NCI-H1417 (cell line): ENCODE measurements at places on chromosomes 4 and X.

DNA sequence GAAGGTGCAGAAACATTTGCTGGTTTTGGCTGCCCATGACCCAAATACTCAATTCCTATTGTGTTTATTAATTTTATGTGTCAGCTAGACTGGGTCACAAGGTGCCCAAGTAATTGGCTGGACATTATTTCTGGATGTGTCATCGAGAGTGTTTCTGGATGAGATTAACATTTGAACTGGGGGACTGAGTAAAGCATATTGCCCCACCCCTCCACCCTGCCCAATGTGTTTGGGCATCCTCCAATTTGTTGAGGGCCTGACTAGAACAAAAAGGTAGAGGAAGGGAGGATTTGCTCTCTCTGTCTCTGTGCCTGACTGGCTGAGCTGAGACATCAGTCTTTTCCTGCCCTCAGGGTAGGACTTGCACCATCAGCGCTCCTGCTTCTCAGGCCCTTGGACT is 29.7 kb upstream of the LCORL start:
- DNase-seq: no peak

DNA sequence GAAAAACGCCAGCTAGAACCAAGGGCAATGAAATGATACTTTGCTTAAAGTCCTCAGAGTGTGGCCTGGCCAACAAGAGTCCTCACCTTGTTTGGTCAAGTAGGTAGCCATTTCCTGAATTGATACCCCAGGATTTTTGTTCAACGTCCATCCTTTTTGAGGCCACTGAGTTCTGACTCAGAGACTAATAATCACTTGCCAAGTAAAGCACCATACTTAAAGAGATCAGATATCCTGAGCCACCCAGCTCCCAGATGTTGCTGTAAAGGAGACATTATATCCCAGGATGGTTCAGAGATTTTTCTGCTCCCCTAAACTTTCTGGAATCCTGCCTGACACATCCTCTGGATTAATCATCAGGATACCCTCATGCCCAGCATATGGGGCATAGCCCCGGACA is 190.9 kb downstream of the RAP1GDS1 start:
- DNase-seq: no peak

- no peak for DNase-seq
Observed at GRCh38 chrX:41917517-41917916, 5.8 kb downstream of the CASK start.

GRCh38 chr4:26985873-26986272 is 125.2 kb downstream of the STIM2 start:
- DNase-seq: no peak

- DNase-seq: no peak
Observed at GRCh38 chr4:73258436-73258685, 237 bp downstream of the ANKRD17 start.

GRCh38 chrX:122565952-122566351 is 618.1 kb upstream of the GRIA3 start:
- DNase-seq: no peak

DNA sequence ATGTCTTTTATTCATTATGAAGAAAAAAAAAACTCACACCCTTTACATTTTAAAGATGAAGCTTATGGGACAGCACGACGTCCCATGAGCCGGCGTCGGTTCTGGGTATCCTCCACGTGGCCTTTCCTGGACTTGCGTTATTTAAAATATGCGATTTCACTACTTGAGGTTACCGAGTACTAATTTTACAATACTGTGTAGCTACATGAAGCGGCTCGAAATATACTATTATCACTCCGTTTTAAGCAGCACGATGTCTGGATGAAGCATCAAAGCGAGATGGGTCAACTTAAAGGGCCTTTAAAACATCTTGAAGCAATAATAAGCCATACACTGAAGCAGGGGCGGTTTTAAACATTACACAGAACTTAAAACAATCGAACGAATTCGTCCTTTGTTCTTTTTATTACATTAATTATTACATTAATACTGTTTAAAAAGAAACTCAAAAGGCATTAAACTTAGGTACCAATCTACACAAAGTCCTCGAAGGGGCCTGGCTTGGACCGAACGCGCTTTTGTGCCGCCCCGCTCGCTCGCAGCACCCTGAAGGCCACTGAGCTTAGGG is 1.4 kb upstream of the KLF3 start:
- peak; percentile 66 for DNase-seq

- DNase-seq: no peak
Observed at GRCh38 chr4:138562544-138562991, 320.4 kb upstream of the SLC7A11 start.

DNA sequence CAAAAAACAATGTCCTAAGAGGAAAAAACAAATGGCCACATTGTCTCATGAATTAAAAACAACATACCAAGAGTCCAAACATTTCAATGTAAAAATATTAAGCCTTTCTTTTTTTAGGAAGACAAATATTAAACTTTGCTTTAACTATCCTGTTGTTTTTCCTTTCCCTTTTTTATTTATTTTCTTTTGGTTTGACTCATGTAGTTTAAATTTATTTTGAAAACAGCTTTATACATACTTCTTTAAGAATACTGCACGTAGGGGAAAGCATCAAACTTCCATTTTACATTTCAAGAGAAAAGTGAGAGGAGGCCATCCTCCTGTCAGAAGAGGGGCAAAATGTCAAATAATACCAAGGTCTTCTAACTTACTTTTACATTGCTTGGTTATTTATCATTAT is 8.7 kb downstream of the GAB1 start:
- DNase-seq: no peak

- DNase-seq: peak; percentile 60
Observed at GRCh38 chr4:84110040-84110439, 389.1 kb downstream of the NKX6-1 start.

- DNase-seq: no peak
Observed at GRCh38 chr4:93320356-93320755, 508.2 kb upstream of the ATOH1 start.

DNA sequence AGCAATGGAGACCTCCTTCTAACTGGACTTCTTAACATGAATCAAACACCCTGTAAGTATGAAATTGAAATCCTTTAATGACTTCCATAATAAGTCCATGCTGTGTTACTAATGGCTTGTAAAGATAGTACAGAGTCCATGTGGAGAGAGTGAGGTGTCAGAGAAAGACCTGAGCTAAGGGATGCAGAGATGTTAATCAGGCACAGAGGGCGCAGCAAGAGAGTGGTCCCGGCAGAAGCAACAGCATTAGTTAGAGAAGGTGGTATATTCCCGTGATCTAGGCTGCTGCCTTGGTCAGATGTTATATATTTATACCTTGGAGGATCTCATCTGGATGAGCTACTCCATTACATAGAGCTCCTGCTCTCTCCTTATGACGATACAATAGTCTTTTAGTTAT is 295.3 kb downstream of the LDB2 start:
- DNase-seq: no peak

GRCh38 chr4:40197879-40198689 is 1.3 kb downstream of the RHOH start:
- no peak for DNase-seq

- no peak for DNase-seq
Observed at GRCh38 chrX:567891-568290, 62.7 kb upstream of the SHOX start.

DNA sequence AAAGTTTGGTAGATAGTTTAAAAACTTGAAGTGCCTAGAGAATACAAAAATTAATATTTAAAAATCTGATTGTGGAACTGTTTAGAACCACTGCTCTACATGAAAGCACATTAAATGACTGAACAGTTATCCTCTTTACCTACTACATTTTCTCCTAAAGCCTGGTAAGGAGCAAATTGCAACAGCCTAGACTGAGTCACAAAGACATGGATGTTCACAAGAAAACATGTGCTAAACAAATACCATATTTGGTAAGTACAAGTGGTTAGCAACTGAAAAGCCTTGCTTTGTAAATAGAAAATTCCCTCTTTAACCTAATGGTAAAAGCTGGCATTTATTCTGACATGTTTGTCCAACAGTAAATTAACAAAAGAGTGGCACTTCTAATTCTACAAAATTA is 203.1 kb downstream of the FBXO8 start:
- no peak for DNase-seq

DNA sequence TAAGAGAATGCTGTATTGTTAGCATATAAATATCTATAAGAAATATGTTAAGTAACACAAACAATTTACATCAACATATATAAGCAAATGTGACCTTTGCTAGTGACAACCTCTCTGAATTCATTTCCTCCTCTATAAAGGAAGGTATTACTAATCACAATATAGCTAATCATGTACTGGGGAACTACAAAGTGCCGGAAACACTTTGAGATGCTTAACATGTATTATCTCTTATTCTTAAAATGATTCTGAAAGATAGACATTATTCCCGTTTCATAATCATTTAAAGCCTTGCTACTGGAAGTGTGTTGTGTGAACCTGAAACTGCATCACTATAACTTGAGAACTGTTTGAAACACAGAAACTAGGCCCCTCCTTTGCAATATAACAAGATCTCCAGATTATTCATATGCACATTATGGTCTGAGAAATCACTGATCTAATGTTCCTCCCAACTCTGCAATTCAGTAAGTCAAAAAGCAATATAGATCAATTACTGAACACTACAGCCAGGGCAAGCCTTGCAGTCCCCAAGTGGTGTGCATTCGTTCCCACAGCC is 54.0 kb downstream of the KLHL8 start:
- DNase-seq: no peak

DNA sequence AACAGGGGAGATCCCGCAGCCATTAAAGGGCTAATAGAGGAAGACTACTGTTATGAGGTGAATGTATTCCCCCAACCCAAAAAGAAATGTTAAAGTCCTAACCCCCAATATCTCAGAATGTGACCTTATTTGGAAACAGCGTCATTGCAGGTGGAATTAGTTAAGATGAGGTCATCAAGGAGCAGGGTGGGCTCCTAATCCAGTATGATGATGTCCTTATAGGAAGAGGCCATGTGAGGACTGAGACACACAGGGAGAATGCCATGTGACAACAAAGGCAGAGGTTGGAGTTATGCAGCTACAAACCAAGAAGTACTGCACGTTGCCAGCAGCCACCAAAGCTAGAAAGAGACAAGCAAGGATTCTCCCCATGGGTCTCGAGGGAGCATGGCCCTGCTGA is 14.3 kb downstream of the SPP1 start:
- no peak for DNase-seq

GRCh38 chrX:99421796-99422195 is 988.3 kb downstream of the PCDH19 start:
- no peak for DNase-seq

DNA sequence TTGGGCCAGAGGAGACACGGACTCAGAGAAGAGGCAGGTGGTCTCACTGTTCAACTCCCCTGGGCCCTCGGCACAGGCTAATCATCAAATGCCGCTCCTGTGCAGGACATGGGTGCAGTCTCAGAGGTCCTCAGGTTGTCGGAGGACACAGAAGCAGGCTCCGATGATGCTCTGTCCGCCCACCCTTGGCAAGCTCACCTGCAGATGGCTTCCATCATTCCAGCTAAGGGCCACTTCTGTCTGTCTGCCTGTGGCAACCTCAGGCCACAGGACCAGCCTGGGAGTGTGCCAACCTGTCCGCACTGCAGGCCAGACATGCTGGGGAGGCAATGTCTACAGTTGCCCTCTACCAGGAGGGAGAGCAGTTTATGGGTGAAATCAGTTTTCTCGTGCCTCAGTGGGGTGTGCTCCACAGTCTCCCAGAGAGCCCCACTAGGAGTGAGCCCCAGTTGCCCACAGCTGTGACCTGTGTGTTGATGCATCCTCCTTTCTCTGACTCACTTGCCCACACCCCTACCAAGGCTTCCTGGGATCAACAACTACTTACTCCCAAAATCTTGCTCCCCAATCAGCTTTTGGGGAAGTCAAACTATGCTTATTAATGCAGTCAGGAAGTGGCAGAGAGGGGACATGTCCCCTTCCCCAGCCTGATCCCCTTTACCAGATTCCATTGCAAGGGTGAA is 55.9 kb downstream of the HTRA3 start:
- DNase-seq: no peak

DNA sequence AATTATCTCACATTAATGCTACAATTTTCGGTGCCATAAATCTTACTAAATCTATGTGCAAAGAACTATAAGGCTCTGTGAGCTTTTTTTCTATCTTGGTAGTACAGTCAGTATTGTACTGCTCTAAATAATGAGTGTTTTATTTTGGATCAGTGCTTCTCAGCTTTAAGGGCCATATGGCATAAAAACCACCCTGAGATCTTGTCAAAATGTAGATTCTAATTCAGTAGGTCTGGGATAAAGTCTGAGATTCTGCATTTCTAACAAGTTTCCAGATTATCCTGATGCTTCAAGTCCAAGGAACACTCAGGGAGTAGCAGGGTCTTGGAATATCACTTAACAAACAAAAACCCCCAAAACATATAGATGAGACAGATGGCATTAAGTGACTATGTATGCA is 486.5 kb downstream of the GRXCR1 start:
- DNase-seq: no peak

- peak; percentile 78 for DNase-seq
Observed at GRCh38 chr4:15149839-15150592, 147.7 kb downstream of the CPEB2 start.

DNA sequence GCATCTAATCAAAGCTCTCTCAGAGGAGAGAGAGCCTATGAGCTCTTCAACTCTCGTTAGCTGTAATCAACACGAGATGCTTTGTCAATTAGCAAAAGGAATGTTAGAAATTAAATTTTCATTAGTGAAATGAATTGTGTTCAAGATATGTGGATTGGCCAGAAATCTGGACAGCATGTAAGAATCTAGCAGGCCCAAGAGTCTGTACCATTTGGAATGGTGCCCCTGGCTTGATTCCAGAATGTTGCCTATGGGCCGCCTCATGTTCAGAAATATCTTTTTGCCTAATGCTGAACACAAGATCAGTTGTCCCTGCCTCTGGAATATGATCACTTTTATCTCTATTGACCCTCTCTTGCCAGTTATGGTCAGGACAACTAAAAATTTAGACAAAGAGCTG is 88.2 kb downstream of the RBM46 start:
- no peak for DNase-seq

DNA sequence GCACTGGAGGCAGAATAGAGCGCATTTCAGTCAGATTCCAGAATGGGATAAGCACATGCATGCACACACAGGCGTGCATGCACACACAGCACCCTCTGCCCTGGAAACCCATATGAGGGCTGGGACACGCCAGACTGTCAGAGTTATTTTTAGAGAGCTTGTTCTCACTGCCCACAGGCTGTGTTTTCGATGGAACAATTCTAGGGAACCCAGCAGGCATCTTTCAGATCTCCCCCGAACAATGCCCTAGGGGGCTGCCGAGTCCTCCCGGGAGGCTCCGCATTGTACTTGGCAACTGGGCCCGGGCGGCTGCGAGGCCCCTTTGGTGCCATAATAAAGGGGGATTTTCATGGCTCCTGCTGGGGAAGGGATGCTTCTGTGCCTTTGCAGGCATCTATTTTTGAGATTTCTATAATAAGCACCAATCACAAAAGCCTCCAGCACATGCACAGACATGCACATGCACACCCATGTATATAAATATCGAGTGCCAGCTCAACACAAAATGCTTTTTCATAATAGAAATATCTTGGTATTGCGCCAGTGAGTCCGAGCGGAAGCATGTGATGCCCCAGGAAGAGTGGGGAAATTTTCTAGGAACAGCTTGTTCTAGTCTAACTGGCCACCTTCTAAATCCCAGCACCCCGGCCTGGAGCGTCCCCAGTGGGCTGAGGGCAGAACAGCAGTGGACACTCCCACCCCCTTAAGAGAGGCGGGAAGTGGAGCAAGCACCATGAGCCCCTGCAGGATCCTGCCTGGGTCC is 88.5 kb downstream of the PHKA2 start:
- no peak for DNase-seq
